EH (cell line): ENCODE measurements at places on chromosomes 3 and 15.
A peak's percentile ranks its signal among the peaks of the same experiment; 100 is the strongest.

DNA sequence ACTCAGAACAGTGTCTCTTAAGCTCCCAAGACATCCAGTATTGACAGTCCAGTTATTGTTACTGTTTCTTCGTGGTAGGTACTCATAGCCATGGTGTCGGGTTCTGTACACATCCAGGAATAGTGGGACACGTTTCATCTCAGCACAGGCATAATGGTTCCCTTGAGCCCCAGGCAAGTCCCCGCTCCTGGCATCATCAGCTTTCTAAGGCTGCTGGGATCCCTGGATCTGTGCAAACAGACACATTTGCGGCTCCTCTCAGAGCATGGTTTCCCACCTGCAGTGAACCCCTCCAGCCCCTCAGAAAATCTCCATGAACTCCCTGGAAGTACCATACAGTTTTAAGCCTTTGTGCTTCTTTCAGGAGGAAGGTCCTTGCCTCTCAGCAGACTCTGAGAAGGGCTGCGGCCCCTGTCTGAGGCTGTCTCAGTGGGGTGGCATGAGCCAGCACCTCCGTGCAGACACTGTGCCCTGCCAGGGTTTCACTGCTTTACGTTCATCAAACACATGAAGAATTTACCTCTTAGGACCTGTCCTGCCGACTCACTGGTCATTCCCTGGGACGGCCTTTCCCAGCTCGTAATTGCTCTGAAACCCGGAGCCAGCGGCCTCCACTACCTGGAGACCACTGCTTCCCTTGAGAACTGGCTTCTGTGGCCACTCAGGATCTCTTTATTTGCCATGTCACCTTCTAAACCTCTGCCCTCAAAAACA, 124.9 kb downstream of the LRRK1 start:
- no peak for DNase-seq

DNA sequence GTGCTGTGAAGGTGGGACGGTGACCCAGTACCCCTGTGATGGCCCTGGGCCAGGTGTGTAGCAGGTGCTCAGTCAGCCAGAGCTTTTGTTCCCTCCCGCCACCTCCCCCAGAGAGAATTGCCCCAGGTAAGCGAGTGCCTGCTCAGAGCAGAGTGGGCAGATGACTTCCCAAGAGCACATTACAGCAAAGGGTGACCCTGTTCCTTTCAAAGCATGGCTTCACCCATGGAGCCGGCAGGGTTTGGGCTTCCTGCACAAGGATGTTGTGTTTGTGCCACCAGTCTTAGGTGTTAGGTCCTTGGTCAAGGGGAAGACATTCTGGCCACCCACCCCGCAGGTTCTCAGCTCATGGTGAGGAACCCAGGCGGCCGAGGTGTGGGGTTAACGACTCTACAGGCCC, 30.7 kb downstream of the SLC6A6 start:
- no peak for DNase-seq

- DNase-seq: peak; percentile 24
Measured at GRCh38 chr3:188298585-188298984, 144.6 kb downstream of the LPP start.

GRCh38 chr15:79185199-79185598, 94.6 kb upstream of the RASGRF1 start:
- DNase-seq: no peak

GRCh38 chr3:9308298-9308990, 54.4 kb upstream of the THUMPD3 start:
- DNase-seq: peak; percentile 65

DNA sequence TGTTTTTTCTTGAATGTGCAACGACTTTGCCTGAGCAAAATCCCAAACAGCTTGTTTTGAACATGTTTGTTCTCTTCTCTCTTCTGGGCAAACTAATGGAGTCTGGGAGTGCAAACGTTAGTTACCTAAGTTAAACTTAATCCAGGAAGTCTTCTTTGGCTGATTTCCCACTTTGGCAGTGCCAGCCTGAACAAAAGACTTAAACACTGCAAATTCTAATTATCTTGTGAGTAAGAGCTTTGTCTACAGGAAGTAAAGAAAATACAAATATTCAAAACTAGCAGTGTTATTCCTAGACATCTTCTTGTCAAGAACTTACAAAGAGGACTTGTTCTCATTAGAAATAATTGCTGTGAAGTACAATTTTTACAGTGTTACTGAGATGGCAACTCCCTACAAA, 16.7 kb upstream of the DENND6A start:
- peak; percentile 11 for DNase-seq
